ENCODE measurements at places on chromosomes 1 and 21.
A peak's percentile ranks its signal among the peaks of the same experiment; 100 is the strongest.

- no peak for DNase-seq
These were observed 78.1 kb downstream of the SIK1 start for GRCh38 chr21:43348801-43349261.

DNA sequence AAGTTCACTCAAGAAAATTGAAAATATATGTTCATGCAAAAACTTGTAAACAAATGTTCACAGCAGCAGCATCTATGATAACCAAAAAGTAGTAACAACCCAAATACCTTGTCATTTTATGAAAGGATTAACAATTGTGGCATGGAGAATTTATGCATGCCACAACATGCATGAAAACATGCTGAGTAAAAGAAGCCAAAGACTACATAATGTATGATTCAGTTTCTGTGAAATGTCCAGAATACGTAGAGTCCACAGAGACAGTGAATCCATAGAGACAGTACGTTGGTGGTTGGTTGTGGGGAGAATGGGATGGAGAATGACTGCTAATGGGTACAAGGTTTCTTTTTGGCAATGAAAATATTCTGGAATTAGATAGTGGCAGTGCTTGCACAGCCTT, 148.7 kb downstream of the MAST2 start:
- DNase-seq: no peak

DNA sequence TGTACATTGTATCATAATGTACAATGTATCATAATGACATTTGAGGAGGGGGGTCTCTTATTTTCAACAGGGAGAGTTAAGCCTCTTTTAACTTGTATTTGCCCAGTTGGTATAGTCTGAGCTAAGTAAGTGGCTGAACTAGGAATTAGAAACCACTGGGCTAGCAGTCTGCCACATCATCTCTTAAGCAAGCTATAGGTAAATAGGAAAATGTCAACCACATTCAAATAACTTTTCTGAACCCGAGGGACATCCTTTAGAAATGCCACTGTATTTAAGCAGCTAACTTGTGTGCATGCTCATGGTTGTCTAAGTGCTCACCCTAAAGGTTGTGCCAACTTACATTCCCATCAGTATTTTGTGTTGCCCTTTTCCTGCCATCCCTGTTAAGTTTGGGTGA, 35.5 kb upstream of the ASB17 start:
- DNase-seq: no peak

- no peak for DNase-seq
These were observed 10.0 kb upstream of the TNFRSF8 start for GRCh38 chr1:12052997-12053686.

- no peak for DNase-seq
These were observed 191.9 kb upstream of the LMO4 start for GRCh38 chr1:87136607-87137341.

DNA sequence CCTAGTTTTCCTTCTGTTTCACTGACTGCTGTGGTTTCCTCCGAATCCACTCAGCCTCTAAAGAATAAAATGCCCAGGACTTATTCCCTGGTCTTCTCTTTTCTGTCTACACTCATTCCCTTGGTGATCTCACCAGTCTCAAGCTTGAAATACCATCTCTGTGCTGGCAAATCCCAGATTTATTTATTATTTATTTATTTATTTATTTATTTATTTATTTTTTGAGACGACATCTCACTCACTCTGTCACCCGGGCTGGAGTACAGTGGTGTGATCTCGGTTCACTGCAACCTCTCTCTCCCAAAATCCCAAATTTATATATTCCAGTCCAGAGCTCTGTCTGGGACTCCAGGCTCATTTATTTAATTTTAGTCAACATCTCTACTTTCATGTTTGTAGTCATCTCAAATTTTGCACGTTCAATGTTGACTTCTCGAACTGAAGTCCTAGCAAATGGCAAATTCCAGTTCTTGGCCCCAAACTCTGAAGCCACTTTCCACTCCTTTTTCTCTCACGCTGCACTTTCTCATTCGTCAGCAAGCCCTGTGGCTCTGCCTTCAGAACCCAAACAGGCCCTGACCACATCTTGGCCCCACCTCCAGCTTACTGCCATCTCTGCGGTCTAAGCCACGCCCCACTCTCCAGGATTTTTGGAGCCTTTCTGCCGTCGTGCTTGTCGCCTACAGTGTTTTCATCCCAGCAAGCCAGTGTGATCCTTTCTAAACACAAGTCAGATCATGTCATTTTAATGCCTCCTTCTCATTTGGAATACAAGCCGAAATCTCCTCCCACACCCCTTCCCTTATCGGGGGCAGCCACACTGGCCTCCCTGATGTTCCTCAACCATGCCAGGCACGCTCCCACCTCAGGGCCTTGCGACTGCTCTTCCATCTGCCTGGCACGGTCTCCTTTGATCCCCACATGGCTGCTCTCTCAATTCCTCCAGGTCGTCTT, 14.2 kb upstream of the TENT5B start:
- DNase-seq: peak; percentile 49

DNA sequence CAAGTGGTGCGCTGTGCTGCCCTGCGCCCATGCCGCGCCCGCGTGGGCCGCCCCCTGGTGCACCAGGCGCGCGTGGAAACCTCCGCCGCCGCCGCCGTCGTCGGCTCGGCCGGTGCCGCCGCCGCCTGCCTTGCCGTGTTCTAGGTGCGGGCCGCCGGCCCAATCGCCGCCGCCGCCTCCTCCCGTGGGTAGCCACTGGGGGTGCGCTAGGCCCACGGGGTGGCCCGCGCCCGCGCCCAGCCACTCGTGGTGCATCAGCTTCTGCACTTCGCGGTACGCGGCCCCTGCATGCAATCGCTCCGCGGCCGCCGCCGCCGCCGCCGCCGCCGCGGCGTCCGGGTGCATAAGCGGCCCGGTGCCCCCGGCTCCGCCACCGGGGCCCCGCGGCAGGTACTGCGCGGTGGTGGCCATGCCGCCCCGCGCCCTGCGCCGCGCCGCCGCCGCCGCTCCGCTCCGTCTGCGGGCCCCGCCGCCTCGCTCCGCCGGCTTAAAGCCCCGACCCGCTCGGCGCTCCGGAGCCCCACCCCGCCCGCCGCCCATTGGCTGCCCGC, at the start of gene POU3F1:
Gene POU3F1 (minus strand): TSS at position 461 of the 551 bp plus-strand sequence. CDS start 50 bp downstream, at position 411.
- DNase-seq: no peak

- no peak for DNase-seq
These were observed 2.2 kb downstream of the FAM89A start for GRCh38 chr1:231037585-231038517.

GRCh38 chr1:9755441-9755995, 68.2 kb downstream of the CLSTN1 start:
- DNase-seq: no peak

DNA sequence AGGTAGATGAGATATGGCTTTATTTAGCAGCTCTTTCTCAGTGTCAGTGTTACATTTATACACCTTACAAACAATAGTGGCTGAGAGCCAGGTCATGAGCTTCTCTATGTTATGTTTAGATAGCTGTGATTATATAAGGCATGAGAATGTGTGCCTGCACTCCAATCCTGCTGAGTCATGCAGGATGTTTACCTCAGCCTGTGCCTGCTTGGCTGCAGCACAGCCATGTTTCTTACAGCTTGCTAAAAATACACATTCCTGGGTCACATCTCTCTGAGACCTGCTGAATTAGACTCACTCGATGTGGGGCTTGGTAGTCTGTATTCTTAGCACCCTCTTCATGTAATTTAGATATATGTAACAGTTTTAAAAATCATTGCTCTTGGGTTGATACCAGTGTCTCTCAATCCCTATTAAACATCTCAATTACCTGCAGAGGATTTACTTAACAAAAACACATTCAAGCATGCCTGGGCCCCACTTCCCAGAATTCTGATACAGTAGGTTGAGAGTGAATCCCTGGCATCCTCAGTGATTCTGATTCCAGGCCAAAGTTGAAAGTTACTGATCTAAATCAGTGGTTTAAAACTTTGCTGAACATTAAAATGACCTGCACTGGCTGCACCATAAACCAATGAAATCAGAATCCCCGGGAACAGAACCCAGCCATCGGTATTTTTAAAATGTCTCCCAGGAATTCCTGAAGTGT, 107.5 kb downstream of the GDAP2 start:
- DNase-seq: peak; percentile 82

DNA sequence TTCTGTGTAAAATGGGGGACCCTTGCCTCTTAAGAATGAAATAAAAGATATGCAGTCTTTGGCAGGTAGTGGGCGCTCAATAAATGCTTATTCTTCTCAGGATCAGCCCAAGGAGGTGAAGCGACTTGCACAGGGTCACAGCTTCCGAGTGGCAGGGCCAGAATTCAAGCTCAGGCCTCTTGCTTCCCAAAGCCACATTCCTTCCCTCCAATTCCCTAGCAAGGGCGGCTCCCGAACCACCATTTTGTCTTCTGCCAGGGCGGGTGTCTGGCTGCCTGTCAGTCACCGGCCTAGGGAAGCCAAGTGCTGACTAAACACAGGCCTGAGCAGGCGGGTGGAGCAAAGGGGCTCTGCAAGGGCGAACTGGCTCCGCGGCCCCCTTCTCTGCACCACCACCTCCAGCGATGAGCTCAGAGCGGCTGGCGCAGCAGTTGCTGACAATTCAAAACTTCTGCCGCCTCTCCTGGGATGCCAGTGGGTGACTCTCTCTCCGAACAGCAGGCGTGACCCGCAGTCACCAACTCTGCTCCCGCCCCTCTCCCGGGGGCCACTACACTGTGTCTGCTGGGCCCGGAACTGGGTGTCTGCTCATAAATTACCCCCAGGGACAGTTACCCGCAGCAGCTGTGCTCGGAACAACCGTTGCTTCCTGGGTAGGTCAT, 10.8 kb downstream of the GPR3 start:
- DNase-seq: no peak

GRCh38 chr1:67217417-67217816, 51.2 kb downstream of the IL23R start:
- no peak for DNase-seq

DNA sequence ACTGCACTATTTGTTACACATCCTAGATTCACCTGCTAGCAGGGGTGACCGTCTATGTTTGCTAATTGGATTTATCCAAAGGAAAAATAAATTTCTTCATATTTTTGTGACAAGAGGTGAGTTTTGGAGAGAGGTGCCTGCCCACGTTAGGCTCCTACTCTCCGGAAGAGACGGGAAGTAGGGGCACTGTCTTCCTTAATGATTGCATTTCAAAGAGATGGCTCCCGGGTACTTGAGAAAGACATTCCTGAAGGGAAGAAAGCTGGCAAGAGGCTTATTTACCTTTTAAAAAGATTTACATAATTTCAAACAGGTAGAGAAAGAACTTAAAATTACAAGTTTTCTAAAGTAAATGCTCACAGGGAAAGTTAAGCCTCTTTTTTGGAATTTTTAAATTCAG, 18.7 kb upstream of the IL19 start:
- no peak for DNase-seq

- no peak for DNase-seq
These were observed 483.6 kb upstream of the RGS18 start for GRCh38 chr1:191674626-191675179.

- DNase-seq: no peak
These were observed 7.5 kb downstream of the SLC19A1 start for GRCh38 chr21:45534636-45535331.

GRCh38 chr1:209774592-209774991, 9.8 kb downstream of the C1orf74 start:
- DNase-seq: no peak

- no peak for DNase-seq
These were observed 2.1 kb upstream of the A3GALT2 start for GRCh38 chr1:33322870-33323585.

DNA sequence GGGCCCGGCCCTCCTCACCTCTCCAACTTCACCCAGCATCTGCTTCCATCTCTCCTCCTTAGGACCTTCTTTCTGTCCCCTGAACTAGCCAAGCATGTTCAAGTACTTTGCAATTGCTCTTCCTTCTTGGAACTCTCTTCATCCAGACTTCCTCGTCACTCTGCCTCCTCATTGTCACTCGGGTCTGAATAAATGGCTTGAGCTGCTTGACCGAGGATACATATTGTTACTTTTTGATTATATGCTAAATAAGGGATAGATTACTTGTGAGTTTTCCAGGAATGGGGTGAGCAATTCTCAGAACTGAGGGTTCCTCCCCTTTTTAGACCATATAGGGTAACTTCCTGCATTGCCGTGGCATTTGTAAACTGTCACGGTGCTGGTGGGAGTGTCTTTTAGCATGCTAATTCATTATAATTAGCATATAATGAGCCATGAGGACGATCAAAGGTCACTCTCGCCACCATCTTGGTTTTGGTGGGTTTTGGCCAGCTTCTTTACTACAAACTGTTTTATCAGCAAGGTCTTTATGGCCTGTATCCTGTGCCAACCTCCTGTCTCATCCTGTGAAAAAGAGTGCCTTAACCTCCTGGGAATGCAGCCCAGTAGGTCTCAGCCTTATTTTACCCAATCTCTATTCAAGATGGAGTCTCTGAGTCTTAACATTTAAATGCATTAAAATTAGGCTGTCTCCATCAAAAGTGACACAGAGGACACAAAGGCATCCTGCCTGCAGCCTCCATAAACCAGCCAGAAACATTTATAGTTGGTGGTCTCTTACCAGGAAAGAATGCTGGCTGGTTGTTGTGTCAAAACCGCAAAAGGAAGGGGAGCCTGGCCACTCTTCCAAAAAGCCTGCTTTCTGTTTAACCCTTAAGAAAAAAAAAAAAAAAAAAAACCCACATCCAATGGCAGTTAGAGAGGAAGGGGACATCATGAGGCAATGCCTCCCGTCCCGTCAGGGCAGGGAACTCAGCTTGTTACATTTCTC, 179.3 kb downstream of the KAZN start:
- DNase-seq: no peak

DNA sequence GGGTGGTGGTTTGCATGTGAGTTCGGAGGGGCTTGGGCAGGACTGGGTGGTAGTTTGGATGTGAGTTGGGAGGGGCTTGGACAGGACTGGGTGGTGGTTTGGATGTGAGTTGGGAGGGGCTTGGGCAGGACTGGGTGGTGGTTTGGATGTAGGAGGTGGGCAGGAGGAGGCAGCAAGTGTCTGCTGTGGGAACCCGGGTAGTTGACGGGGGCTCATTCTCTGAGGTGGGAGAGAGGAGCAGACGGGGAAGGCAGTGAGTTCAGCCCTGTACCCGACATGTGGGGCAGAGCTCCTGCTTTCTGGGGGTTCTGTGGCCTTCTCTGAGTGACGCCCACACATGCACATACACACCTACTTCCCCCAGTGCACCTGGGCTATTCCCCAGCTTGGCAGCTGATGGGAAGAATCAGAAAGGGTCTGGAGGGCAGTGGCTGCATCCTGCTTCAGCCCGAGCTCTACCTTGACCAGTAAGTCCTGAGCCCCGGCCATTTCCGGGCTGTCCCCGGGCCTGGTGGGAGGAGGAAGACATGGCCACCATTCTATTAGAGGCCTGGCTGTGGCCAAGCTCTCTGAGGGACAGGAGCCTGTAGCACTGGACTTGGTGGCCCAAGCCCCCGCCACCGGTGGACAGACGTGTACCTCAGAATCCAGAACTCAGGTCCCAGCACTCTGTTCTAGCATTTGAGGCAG, 58.1 kb downstream of the EDN2 start:
- no peak for DNase-seq

GRCh38 chr1:111517469-111518225, 14.2 kb upstream of the ADORA3 start:
- DNase-seq: no peak
